AG08395 (cell line): ENCODE measurements at places on chromosomes 3 and 15.
A peak's percentile ranks its signal among the peaks of the same experiment; 100 is the strongest.

DNA sequence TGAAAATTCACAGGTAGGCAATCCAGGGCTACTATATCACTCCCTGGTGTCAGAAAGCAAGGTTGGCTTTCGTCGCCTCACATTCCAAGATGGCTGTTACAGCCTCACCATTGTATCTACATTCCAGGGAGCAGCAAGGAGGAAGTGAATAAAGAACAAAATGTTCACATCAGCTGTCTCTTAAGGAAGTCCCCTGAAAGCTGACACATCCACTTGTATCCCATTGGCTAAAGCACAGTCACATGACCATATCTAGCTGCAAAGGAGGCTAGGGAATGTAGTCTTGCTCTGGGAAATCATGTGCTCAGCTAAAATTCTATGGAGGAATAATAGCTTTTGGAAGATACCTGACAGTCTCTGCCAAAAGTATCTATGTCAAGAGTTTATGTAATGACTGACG lies 12.8 kb upstream of the GATA2 start:
- no peak for DNase-seq

GRCh38 chr15:92809880-92810361 lies 90.2 kb upstream of the CHD2 start:
- DNase-seq: no peak

DNA sequence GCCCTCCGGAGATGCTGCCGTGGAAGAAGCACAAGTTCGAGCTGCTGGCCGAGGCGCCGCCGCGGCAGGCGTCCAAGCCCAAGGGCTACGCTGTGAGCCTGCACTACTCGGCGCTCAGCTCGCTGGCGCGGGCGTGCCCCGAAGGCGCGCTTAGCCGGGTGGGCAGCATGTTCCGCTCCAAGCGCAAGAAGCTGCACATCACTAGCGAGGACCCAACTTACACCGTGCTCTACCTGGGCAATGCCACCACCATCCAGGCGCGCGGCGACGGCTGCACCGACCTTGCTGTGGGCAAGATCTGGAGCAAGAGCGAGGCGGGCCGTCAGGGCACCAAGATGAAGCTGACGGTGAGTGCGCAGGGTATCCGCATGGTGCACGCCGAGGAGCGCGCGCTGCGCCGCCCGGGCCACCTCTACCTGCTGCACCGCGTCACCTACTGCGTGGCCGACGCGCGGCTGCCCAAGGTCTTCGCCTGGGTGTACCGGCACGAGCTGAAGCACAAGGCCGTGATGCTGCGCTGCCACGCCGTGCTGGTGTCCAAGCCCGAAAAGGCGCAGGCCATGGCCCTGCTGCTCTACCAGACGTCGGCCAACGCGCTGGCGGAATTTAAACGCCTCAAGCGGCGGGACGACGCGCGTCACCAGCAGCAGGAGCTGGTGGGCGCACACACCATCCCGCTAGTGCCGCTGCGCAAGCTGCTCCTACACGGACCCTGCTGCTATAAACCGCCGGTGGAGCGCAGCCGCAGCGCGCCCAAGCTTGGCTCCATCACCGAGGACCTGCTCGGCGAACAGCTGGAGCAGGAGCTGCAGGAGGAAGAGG lies 1.3 kb downstream of the FAM43A start:
- peak; percentile 41 for DNase-seq

GRCh38 chr3:57048052-57048671 lies 12.3 kb upstream of the SPATA12 start:
- DNase-seq: peak; percentile 84

- no peak for DNase-seq
Observed at GRCh38 chr15:75565062-75565970, 13.8 kb downstream of the PTPN9 start.

- peak; percentile 60 for DNase-seq
Observed at GRCh38 chr3:25468866-25469319, 40.8 kb downstream of the RARB start.

DNA sequence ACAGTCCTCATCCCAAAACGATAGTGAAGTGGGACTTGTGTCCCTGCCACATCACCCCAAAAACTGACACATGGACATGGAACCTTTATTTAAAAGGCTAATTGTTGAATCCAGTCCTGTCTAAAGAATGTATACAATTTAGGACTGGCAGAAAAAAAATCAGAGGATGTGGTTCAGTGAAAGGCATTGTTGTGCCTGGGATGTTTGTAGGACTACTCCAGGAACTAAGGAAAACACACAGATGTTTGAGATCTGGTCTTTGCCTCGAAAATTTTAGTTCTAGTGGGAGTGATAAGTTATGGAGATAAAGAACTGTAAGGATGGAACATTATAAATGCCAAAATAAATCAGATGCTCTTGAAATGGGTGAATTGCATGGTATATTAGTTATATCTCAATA lies 27.2 kb downstream of the VGLL4 start:
- peak; percentile 24 for DNase-seq

GRCh38 chr3:73557986-73558726 lies 66.6 kb downstream of the PDZRN3 start:
- no peak for DNase-seq

DNA sequence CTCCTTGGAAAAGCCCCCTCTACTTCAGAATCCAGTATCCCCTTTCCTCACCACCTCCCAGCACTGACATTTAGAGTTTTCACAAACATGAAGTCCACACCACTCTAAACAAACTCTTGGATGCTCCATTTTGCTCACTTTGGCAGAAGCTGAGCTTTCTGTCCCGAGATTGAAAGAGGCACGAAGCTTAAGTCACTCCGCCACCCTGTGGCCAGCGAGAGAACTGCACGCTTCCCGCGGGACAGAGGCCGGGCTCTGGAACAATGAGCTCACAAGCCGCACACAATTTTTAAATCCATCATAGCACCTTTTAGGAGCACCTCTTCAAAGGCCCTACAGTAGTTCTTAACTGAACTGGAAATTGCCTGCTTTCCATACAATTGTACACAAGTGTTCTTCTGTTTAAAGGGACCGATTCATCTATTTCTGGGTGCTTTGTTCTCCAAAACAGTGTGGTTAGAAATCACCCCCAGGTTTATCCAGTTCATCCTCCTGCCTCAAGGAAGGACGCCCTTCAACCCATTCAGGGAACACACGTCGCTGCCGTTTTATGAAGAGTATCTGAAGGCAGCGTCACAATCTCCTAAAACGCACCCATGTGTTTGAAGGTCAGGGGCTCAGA lies 226.1 kb downstream of the VPS13C start:
- peak; percentile 79 for DNase-seq

DNA sequence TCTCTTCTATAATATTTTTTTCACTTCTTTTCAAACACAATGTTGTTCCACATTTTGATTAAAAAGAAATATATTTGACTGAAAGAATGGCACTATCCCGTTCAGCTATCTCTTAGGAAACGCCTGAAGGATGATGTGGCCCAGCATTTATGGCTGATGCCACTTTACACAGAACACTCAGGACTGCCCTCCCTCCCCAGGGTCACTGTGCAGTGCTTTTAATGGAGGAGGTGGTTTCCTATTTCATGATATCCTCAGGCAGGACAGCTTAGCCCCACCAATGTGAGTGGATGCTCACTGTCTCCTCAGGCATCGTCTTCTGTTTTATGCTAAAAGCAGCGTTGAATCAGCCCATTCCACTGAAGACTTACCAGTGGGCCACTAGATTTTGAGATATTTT lies 135.9 kb downstream of the KCNAB1 start:
- DNase-seq: no peak

GRCh38 chr15:33722005-33722672 lies 246.2 kb upstream of the CHRM5 start:
- DNase-seq: no peak

DNA sequence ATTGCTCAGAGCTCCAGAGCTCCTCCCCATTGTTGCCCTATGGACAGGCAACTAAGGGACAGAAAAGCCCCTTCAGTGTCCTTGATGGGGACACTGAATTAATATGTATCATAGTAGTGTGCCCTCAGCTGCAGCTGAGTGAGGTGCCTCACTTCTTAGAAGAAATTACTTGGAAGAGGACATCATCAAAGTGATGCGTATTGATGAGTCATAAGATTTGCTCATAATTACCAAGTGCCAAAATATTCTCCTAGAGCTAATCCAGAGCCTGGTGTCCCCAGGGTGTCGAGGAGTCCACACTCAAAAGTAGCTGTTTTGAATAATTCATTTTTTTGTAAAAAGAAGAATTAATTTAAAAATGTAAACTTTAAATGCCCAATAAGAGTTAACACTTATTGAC lies 200.7 kb upstream of the SEMA6D start:
- DNase-seq: peak; percentile 11

DNA sequence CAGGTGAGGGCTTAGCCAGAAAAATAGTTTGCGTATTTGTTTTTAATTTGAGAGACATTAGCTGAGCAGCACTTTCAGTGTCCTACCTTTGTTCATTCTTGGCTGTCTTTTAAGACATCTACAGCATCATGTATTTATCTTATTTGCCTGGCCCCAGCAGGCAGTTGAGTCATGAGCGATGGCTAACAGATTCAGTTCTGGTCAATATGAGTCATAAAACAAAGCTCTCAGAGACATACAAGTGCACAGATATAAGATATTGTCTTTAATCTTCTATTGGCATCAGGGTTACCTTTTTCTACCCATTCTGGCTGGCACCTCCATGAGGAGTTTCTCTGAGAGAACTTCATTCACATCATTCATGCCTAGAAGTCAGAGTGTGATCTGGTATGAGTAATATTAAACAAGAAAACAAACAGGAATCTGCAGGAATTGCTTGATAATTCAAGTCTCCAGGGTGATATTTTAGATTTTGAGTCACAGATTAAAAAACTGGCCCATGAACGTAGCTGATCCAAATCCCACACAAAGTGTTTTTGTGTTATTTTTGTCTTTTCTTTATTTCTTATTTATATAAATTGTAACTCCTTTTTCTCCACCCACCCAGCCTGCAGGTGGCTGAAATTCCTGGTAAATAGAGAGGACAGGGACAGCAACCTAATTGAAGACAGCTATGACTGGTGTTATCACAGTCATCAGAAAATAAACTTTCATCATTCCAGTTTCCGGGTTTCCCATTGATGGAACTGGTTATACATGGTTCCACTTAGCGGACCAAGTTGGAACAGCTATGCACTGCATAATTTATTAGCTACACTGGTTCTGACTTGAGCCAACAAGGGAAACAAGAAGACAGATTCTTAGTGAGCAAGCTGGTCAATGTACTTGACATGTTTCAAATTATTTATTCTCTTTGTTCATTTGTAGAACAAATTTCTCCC lies 47.3 kb downstream of the PLSCR2 start:
- DNase-seq: peak; percentile 13

- no peak for DNase-seq
Observed at GRCh38 chr15:42737529-42738328, 801 bp upstream of the CDAN1 start.

DNA sequence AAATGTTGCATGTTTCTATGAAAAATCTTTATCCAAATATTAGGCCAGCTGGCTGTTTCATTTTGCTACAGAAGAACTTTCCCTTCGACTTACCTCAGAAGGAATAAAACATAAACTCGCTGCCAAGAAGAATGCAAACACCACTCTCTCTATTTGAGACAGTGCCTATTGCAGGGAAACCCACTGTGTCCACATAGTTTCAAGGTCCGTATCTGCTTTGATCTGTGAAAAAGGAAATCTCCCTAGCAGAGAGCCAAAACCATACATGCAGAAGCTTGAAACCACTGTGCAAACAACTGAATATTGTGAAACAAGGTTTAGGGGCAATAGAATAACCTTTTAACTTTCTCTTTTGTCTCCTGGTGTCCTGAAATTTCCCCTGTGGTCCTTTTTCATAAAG lies 35.0 kb upstream of the CAPN7 start:
- no peak for DNase-seq

DNA sequence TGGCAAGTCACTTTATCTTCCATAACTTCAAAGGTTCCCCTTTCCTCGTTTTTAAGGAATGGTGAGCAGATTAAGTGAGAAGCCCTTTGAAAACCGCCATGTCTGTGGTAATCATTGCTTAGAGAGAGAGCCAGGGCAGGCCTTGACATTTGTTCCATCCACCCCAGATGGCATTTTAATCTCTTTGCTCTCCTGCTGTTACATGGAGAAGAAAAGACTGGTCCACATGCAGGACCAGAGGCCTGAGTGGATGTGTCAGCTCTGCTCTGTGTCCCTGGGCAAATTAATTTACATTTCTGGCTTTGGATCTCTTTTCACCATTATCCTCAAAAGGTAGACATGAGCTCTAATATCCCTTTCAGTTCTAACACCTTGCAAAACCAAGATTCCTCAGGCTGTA lies 157.3 kb upstream of the LPP start:
- DNase-seq: no peak

DNA sequence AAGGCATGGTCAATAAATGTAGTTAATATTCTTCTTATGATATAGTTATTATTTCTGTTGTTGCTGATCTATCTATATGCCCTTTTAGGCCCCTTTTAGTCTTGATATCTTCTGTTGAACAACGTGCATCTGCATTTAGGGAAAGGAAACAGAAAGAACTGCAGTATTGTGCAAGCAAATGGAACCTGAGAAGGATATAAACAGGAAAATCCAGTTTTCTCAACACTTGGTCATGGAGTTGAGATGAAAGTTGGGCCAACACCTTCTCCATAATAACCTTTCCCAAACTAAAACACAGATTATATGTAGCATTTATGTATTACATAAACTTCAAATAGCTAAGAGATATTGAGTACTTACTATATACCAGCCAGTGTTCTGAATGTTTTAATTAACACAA lies 179.7 kb downstream of the ADAMTS9 start:
- no peak for DNase-seq

DNA sequence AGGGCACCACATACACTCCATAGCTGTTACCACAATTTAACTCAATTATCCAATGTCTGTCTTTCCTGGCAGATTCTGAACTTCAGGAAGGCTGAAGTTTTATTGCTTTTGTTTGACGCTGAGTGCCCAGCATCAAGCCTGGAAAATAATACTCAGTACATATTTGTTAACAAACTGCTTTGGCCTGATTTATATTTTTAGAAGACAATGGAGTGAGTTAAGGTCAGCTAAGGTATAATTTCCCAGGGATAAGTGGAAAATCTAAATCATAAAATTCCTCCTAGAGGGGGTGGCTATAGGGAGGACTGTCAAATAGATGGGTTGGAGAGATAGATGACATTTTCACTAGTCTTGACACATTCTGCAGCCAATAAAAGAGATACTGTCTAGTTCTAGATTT lies 659.4 kb upstream of the ADAMTS9 start:
- no peak for DNase-seq

DNA sequence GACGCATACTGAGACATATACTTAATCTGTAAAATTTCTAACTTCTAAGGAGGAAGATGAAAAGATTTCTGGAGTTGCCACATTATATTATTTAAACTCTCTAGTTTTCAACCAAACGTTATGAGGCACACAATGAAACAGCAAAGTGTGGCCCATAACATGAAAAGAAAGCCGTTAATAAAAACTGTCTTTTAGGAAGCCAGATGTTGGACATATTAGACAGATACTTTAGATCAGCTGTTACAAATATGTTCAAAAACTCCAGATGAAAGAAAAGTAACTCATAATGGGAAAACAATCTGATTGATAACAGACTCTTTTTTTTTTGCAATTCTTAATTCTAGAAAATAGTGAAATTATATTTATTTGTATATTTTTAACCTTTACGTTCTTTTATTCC lies 34.3 kb downstream of the ADAMTSL3 start:
- DNase-seq: no peak

DNA sequence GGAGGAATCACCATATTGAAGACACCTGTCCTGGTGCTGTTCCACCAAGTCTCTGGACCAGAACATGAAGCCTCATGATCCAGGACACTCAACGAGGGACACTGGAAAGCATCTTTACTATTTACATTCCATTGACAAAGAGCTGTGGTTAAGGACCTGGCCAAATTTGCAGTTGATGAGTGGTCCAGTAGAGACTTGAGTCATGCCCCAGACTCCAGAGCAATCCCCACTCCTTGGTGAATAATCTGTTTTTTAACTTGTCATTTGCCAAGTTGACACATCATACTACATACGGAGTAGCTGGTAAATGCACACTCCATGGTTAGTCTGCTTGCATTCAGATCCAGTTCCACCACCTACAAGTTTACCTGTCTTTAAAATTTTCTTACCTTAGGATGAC lies 1.2 kb upstream of the COL6A6 start:
- peak; percentile 77 for DNase-seq
